ENCODE measurements at places on chromosomes 7 and 10.

GRCh38 chr10:130711072-130711471 is 574.9 kb downstream of the GLRX3 start:
- DNase-seq, result no peak

DNA sequence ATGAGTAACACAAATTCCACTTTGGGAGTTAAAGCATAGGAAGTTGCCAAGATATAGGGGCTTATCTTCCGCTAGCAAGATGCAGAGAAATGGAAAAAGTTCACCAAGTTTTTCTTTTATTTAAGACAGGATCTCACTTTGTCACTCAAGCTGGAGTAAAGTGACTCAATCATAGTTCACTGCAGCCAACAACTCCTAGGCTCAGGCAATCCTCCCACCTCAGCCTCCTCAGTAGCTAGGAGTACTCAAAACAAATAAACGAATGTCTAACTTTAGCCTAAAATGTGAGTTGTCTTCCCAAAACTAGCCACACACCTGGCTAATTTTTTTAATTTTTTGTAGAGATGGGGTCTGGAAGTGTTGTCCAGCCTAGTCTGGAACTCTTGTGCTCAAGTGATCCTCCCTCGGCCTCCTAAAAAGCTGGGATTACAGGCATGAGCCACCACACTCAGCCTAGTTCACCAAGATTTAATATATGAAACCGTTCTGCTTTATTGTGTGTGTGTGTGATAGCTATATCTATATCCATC is 9.9 kb downstream of the VIM start:
- no peak for DNase-seq

DNA sequence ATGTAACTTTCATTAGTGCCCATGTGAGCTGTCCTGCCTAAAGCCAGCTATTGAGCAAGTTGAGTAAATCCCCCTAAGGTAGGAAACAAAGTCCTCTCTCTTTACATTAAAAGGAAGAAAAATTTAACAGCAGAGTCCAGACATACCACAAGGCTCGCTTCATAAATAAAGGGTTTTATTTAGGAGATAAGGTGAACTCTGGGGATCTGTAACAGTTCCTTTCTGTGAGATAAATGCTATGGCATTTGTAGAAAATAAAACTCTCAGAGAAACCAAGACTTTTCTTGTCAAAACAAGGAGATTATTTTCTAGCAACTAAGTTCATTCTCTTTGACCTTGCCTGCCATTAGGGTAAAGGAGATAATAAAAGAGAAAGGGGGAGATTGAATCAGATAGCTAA is 32.3 kb upstream of the LYZL1 start:
- DNase-seq, result no peak

DNA sequence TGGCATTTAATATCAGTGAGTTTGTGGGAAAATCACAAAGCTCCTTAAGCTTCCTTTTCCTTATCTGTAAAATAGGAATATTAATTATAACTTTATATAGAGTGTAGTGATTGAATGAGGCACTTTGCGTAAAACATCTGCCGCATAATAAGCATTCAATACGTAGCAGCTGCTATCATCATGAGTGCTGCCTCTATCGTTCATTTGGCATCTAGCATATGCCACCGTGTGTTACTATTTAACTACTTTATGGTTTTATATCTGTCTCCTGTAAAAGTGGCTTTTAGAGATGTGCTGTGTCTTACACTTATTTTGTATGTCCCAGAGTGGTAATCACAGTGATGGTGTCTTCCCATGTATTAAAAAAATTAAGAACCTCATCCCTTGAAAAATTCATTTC is 729.6 kb downstream of the SORCS3 start:
- no peak for DNase-seq

- DNase-seq, result no peak
Observed at GRCh38 chr7:121000081-121000983, 11.8 kb downstream of the CPED1 start.

DNA sequence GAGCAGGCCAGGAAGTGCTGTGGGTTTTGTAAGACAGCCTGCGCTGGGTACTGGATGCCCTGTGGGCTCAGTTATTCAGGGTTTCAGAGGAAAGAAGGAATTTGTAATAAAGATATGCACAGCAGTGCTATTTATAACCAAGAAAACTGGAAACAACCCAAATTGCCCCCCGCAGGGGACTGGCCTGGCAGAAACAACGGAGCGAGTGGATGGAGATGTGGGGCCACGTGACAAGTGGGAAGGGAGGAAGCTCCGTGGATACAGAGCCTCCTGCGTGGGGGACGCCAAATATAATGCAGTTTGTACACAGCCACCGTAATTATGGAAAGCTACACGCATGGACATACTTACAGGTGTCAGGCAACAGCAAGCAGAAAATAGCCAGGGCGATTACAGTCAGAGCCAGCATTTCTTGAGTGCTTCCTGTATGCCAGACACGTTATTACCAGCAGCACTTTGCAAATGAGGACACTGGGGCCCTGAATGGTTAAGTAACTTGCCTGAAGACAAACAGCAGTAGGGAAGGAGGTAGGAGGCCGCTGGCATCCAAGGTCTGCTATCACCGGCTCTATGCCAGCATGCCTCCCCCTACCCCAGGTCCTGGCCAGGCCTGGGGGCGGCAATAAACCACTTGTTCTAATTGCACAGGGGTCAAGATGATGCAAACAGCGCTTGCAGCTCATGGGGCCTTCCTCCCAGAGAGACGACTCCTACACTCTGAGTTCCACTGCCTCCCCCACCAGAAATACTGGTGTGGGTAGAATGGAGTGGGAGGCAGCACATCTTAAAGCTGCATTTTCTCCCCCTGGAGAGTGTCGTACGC is 8.7 kb upstream of the CAMK2B start:
- no peak for DNase-seq

DNA sequence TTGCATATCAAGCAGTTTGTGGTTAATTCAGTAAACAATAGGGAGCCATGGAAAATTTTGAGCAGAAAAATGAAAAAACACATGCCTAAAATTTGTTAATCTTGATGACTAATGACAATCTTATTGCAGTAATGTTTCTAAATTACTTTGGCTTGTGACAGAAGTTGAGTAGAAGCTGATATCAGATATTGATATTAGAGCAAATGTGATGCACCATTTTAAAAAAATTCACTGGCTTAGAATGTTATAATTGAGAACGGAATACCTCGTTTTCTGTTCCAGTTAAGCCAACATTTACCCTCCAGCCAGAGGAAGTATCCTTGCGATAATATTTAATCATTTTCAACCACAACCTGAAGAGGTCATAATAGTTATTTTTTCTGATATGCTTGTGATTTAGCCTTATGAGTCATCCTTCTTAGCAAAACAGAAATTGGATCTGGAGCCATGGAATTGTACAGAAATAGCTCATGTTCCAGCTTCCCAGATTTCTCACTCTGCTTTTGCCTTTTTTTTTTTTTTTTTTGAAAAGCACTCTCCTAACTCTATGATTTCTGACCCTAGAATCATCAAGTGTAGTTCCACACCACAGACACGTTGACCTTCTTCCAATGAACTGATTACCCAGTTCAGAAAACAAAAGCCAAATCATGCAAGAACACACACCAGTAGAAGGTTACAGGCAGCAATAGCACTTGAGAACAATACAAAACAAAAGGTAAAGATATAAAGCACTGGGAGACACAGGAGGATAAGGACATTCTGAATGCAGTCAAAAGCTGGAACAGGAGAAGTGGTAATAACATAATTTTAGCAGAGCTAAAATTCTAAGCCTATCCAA is 96.8 kb upstream of the PHYHIPL start:
- no peak for DNase-seq

GRCh38 chr10:98331885-98332284 is 63.9 kb upstream of the LOXL4 start:
- no peak for DNase-seq

DNA sequence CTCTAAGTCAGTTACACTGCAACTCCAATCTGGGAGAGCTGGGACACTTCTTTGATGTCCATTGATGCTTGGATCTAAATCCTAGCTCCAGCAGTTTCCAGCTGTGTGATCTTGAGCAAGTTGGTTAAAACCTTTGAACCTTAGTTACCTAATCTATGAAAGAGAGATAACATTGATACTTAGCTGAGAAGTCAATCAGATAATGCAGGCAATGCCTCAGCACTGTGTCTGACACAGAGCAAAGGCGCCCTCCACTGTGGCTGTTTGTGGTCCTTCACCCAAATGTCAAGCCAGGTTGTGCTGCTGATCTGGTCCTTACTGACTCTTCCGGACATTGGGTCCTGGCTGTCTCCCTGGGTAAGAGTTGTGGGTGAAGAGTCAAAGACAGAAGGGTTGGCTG is 20.2 kb downstream of the DNTT start:
- DNase-seq, result no peak

DNA sequence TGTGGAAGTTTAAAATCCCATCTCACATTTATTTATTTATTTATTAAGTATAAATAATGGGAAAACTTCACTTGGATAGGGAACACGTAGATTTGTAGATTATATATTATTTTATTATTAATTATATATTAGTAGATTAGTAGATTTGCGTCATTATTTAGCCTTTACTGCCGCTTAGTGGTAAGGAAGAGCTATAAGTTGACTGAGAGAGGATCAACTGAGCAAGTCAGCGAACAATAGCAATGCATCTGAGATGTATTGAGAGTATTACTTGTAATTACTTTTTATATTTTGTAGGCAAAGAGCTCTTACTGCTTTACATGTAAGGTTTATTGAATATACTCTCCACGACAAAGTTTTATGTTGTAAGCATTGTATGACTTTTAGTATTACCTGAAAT is 244.5 kb upstream of the ANKRD30A start:
- no peak for DNase-seq

DNA sequence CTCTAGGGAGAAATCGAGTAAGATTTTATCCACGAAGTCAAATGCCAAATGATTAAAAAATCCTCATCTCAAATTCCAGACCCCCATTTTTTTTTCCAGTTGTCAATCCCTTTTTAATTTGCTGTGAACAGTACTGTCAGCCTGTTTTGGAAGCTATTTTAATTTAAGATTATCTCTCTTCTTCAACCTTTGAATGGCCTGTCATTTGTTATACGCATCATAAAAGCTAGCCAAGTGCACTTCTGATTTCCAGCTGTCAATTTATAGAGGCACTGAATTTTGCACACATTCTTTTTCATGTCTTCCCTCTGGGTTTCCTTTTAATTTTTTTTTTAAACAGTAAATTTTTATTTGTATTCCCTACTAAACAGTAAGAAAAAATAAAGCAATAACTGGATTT is 336.4 kb upstream of the HGF start:
- DNase-seq, result no peak

DNA sequence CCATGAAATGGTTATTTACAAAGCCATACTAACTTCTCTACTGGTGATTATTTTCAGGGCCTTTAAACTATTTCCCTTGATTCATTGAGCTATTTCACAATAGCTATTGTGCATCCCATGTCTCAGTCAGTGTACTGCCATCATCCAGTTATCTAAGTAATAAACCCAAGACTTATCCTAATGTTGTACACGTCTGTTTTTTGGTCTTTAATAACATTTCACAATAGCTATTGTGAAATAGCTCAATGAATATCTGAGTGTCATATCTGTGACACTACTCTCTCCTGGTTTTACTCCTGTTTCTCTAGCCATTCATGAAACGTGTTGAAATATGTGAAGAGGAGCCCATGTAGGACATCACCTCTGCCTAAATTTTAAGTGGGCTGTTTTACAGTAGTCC is 36.5 kb upstream of the TMEM140 start:
- DNase-seq, result no peak

- DNase-seq, result no peak
Observed at GRCh38 chr7:52648872-52649271, 386.6 kb upstream of the POM121L12 start.

- no peak for DNase-seq
Observed at GRCh38 chr7:156003220-156004162, 191.2 kb upstream of the SHH start.

- no peak for DNase-seq
Observed at GRCh38 chr7:1668396-1669063, 1.5 kb upstream of the ELFN1 start.

DNA sequence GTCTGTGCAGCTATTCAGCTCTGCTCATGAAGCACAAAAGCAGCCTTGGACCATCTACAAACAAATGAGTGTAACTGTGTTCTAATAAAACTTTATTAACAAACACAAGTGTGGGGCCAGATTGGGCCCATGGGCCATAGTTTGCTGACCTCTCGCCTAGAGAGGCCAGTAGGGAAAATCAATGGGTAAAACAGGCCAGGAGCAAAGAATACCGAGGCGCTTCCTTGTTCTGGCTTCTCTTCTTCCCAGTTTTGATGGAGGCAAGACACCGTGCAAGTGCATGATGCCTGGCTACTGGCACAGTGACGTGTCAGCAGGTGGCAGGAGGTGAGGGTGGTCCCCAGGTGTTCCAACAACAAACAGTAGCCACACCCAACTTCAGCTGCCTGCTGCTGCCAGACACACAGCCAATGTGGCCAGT is 94.3 kb upstream of the SDK1 start:
- no peak for DNase-seq

- DNase-seq, result no peak
Observed at GRCh38 chr7:81068-81925, 111.1 kb upstream of the FAM20C start.

GRCh38 chr10:71213127-71213621 is 804 bp downstream of the UNC5B start:
- DNase-seq, result no peak

DNA sequence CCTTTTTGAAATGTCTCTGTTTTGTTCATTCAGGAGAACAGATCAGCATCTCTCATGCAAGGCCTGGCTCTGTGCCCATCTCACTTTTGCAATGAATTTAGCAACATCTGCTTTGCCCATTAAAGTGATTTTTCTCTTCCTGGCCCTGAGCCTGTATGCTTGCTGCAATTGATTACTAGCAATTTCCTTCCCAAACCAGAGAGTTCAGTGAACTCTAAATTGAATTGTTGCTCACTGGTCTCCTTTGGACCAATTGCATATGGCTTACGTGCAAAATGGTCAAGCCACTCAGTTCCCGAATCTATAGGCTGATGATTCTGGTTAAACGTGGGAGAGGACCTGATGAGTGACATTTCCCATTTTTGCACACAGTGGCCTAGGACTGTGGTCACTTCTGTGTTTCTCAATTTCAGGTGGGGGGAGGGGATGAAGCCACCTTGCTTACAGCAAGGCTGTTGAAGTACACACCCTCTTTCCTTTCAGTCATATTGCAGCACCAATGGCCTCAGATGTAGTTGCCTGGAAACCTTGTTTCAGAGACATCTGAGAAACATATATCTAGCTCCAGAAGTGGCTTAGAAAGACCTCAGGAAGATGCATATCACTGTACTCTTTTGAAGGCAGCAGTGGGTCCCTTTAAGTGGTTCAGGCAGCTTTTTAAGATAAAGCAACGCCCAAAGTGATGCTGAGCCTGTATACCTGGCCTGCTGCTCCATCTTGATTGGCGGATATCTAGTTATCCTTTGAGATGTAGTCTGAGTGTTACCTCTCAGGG is 201.4 kb downstream of the PTEN start:
- no peak for DNase-seq

- no peak for DNase-seq
Observed at GRCh38 chr10:123523833-123524232, 142.3 kb upstream of the GPR26 start.

- no peak for DNase-seq
Observed at GRCh38 chr7:34848670-34849069, 188.6 kb downstream of the DPY19L1 start.
